Myometrial cell (primary cell): ENCODE measurements at places on chromosomes 7 and 10. TPM values are rescaled to one million over a fixed set of nuclear protein-coding genes. Genes with fewer than 3 reads are reported as not detected.

APBB1IP gene
- total RNA-seq, result not detected in 2 replicates

MSS51 gene
- 1.2 and 1.6 TPM in 2 replicates for total RNA-seq

MAGI2 gene
- total RNA-seq, result 1.7 and 1.9 TPM in 2 replicates

GPR15LG gene
- not detected in 2 replicates for total RNA-seq

THNSL1 gene
- 1.4 and 3.5 TPM in 2 replicates for total RNA-seq

GOLGA7B gene
- total RNA-seq, result not detected in 2 replicates

LIPK gene
- not detected in 2 replicates for total RNA-seq

KNDC1 gene
- total RNA-seq, result 0.58 and 2.7 TPM in 2 replicates

SFXN3 gene
- 48.7 and 61.7 TPM in 2 replicates for total RNA-seq
